Hindlimb muscle (tissue), 1 donor: ENCODE measurements at places on chromosomes 1 and 21. TPM values are rescaled to one million over a fixed set of nuclear protein-coding genes. Genes with fewer than 3 reads are reported as not detected.

DNA sequence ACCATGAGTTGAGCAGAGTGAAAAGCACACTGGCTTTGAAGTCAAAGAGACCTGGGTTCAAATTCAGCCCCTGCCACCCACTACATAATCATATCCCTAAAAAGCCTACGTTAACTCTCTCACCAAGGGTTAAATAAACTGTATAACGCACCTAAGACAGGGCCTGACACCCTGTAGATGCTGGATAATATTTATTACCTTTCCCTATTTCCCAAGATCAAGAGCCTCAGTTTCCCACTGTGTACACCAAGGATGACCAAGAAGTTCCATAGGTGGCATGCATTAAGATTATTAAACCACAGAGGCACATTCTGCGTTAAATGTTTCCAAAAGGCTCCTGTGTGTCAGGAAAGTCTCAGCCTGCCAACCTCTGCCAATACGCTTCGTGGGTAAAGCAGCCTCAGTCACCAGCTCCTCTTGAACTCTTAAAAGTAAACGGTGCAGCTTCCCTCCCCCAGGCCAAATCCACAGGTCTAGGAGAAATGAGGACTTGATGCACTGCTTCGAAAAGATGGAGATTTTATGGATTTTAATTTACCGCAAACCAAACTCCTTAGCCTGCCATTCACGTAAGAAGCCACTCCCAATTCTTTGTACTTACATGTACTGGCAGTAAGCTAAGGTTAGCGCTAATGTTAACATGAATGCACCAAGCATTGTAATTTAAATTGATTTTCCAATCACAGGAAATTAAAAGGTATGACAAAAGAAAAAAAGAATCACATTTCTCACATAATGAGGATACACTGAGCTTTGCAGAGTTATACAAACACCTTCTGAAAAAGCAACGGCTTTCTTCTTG, 2.6 kb downstream of the USP24 start:
- DNase-seq, result no peak

Gene SPRR2E
- not detected for polyA plus RNA-seq

Gene KIF21B
- polyA plus RNA-seq, result 1.1 TPM

Gene CHTOP
- 100 TPM for polyA plus RNA-seq
